ENCODE measurements at places on chromosomes 11 and 22.

GRCh38 chr22:49452362-49452946 lies 375.2 kb downstream of the BRD1 start:
- no peak for DNase-seq

GRCh38 chr11:68987211-68987610 lies 6.4 kb upstream of the MRGPRD start:
- DNase-seq: no peak

DNA sequence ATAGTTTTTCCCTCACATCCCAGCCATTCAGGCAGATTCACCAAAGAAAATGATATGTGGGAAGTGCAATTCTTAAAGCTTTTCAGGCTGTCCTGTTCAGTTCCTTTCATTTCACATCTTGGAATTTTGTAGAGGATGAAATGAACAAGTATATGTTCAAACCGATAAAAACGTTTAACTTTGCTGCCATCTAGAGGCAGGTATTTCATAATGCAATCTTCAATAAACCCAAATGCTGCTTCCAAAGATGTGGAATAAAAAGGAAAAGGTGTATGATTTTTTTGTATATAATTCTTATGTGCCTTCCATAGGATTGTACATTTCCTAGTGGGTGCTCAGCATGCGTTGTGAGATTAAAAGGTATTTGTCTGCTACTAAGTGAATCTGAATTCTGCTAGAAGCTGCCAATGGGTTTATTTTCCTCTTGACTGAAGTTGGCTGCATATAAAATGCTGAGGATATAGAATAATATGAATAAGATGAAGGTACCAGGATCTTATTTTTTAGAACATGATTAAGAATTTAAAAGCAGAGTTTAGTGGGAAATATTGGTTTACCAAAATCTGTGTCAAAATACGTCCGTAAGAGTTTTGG lies 199.3 kb downstream of the PGR start:
- no peak for DNase-seq

GRCh38 chr11:69500285-69501120 lies 19.0 kb downstream of the LINC01488 start:
- no peak for DNase-seq

Data from GM06990 (cell line).